Activated CD4-positive, alpha-beta T cell treated with anti-CD3 and anti-CD28 coated beads, Interleukin-2, amount 50 U/mL, for 1 hour (primary cell): ENCODE measurements at places on chromosomes 1 and 21.
A peak's percentile ranks its signal among the peaks of the same experiment; 100 is the strongest.

GRCh38 chr21:24197923-24198322 lies 1409.4 kb downstream of the MRPL39 start:
- no peak for DNase-seq

GRCh38 chr1:29798699-29799566 lies 562.6 kb downstream of the PTPRU start:
- DNase-seq: no peak

DNA sequence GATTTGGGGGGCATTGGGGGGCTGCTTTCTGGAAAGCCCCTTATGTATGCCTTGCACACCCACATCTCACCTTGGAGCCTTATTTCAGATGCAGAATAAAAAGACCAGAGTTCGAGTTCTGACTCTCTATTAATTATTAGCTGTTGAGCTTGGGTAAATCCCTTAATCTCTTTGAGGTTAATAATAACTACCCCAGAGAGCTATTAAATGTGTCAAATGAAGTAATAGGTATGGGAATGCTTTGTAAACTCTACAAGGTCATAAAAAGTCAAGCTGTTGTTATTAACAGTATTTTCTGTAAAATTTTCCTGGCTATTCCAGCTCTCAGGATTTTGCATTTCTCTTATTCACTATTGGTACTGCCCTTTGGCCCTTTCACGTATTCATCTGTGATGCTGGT lies 122.9 kb downstream of the ROR1 start:
- no peak for DNase-seq

DNA sequence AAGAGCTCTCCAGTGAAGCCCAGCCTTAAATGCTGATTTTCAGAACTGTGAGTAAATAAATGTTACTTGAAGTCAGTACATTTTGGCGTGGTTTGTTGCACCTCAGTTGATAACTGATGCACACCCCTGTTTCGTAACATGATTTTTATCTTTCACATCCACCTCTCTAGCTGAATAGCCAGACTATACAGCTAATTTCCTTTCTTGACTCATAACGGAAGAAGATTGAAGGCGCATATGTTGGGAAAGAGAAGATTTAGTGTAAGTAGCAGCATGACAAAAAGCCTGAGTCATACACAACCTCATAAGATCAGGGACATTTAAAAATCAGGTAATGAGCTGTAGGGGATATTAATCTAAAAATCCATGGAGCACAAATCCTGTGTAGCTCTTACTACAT lies 716.2 kb upstream of the ZP4 start:
- no peak for DNase-seq

DNA sequence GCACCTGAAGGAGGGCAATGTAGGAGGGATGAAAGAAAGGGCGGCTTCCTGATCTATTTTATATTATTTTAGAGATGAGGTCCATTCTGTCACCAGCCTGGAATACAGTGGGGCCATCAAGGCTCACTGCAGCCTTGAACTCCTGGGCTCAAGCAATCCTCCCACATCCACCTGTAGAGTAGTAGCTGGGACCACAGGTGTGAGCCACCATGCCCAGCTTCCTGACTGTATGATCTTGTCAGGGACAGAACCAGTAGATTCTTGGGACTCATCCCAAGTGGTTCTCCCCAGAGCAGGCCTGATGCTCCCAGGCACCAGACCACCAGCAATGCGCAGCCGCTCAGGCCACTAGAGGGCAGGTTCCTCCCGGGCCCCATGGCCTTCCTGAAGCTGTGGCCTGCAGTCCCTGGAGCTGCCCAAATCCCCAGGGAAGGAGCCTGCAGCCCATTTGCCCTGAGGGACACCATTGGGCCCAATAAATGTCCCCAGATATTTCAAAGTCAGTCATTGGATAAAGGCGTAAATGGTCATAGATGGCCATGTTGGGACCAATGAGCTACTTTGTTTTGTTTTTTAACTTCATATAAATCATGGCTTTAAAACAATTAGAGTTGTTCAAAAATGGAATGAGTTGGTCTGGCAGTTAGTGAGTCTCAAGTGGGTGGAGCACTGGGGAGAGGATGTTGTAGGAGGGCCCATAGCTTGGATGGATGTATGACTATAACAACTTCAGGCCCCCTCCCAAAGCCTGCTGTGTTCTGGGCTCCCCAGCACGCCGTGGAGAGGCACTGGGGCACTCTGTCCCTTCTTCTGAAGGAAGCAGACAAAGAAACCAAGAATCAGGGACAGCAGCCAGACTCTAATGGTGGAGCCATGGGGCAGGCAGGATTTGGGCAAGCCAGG lies 44.7 kb upstream of the GOLT1A start:
- peak; percentile 13 for DNase-seq

DNA sequence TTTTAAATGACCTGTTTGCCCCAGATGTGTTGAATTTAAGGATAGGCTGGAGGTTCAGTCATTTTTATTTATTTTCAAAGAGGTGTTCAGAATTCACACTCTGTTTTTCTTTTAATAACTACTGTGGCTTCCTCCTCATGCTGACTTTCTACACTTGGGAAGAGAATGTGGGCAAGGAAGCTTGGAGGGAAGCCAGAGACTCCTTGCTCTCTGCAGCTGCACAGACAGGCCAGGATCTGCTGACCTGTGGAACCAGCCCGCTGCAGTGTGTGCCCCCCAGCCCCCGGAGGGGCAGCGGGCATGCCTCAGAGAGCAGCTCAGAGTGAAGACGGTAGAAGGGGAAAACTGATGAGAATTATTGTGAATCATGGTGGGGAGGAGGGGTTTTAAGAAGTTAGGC lies 16.9 kb downstream of the MGST3 start:
- no peak for DNase-seq

GRCh38 chr1:3036447-3037280 lies 15.4 kb downstream of the ACTRT2 start:
- no peak for DNase-seq

- DNase-seq: no peak
Observed at GRCh38 chr1:11563560-11564069, 84.7 kb downstream of the DISP3 start.

DNA sequence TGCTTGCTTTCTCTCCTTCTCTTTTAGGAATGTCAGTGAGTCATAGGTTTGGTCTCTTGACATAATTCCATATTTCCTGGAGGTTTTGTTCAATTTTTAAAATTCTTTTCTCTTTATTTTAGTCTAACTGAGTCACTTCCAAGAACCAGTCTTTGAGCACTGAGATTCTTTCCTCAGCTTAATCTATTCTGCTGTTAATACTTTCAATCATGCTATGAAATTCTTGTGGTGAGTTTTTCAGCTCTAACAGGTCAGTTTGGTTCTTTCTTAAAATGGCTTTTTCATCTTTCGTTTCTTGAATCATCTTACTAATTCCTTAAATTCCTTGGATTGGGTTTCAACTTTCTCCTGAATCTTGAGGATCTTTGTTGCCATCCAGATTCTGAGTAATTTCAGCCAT lies 321.0 kb downstream of the PTBP2 start:
- no peak for DNase-seq

DNA sequence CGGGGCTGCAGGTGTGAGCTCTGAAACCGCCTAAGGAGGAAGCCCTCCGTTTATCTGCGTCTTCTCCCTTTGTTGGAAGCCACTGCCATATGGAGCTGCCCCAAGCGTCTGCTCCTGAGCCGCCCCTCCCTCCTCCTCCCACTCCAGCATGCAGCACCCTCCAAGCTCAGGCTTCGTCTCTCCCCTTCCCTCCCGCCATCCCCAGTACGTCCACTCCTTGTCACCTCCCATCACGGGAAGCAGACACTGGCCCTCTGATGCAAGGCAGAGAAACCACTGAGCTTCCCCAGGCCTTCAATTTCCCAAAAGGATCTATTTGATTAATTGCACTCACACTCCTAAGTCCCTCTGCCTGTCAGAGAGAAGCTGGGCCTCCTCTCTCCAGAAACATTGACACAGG lies 52.5 kb downstream of the NFASC start:
- DNase-seq: no peak

DNA sequence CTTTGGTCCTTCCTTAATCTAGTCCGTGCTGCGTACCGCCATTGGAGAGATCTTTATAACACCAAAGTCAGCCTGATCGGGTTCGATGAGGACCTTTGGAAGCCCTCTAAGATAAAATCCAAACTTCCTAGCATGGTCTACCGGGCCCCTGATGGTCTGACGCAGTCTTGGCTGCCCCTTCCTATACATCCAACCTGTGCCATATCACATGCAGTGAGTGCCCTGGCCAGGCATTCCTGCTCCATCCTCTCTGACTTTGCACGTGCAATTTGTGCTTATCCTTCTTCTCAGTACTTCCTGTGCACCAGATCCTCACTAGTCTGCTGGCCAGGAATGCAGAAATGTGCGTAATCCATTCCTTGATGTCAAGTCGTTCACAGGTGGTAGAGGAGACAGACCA lies 45.6 kb downstream of the CFAP57 start:
- DNase-seq: no peak

DNA sequence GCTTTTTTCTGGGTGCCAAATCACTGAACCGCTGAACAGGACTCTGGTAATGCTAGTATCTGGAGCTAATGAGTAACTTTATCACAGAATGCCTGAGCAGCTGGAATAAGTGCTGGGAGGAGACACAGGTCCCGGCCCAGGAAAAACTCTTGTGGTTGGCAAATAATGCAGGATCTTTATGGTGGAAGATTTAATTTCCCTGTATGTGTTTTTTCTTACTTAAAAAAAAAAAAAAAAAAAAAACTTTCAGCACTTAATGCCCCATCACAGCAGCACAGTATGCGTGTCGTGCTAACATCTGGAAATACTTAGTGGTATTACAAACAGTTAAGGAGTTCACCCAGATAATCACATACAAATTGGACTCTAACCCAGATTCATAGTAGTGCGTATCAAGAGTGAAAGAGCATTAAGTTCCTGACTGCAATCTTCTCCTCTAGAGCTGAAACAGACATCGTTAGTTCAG lies 220.7 kb downstream of the TOMM20 start:
- no peak for DNase-seq

DNA sequence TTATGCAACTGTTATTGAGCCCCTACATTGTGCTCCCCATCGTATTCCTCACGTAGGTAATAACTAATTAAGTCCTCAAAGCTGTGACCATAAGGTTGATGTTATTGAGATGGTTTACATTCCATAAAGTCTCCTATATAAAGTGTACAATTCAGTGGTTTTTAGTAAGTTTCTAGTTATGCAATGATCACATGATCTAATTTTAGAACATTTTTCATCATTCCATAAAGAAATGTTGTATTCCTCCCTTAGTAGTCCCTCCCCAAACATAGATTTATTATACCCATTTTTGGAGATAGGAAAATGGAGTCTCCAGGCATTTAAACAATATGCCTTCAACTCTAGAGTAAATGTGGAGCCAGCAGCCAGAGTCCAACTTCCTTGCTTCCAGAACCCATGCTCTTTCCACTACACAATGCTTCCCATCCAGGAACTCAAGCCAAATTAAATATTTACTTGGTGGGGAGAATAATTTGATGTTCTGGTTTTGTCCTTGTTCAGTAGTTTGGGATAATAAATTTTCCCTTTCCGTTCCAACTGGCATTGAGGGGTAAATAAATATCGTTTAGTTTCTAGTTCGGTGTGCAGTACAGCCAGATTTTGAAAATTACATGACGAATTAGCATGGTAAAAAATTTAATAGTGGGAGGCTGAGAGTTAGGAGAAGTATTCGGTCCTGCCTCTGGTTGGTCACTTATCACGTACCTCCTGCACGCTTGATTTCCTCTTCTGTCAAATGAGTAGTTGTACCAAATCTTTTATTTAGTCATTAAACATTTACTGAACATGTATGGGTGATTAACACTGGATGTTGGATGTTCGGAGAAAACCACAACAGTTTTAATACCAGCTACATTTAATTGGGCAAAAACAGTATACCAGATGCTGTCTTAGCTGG lies 66.3 kb downstream of the CACHD1 start:
- no peak for DNase-seq

DNA sequence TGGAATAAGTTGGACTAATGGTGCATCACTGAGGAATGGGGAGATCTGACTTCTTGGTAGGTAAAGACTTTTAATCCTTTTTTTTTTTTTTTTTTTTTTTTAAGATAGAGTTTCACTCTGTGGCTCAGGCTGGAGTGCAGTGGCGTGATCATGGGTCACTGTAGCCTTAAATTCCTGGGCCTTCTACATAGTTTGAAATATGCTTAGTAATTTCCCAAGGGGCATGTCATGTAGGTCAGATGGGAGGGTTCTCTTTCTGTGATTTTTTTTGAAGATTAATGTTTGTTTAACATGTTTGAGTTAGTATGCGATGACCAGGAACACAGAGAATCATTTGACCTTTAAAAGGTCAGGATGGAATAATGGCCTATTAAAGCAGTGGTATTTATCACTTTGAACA lies 129.1 kb downstream of the S1PR1 start:
- DNase-seq: no peak

GRCh38 chr1:56468518-56468917 lies 110.8 kb downstream of the PLPP3 start:
- DNase-seq: no peak

DNA sequence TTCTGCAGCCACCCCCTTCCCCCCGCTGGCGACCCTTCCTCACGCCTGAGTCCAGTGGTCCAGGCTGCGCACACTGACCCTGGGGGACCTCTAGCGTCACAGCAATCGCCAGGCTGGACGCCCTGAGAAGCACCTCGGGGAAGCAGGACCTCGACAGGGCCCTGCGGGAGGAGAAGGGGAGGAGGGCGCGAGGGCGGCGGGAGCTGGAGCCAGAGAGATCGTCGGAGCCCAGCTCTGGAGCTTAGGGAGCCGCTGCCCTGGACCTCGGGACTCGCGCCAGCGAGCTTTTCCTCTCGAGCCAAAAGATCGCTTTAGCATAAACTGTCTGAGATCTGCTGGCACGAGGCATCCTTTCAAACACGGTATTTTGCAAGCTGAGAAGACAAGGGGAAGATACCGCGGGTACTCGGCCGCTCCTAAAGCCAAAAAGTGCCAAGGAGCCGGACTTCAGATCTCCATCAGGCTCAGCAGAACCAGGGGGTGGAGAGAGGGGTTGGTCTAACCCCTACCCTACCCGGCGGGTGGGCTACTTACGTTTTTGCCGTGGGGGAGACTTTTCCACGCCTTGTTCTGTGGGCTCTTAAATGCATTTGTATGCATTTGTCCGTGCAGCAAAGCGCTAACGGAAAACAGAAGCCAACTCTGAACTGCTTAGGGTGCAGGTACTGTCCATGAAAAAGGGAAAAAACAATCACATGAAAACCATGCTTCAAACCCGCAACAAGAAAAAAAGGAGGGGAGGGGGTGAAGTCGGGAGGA lies 586 bp downstream of the COL24A1 start:
- no peak for DNase-seq

DNA sequence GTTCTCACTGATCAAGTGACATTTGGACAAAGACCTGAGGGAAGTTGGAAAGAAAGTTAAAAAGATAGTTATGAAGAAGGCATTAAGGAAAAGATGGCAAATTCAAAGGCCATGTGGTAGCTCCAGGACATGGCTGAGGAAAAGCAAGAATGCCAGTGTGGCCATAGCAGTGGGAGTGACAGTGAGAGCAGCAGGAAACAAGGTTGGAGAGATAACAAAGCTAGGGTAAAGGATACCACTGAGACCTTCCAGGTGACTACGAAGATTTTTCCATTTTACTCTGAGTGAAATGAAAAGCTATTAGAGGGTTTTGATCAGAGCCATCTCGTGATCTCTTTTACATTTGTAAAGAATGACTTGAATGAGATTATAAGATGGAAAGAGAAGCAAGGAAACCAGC lies 170.6 kb downstream of the SLC44A5 start:
- no peak for DNase-seq
